Naive thymus-derived CD8-positive, alpha-beta T cell (primary cell): ENCODE measurements at places on chromosomes 3 and 15.

DNA sequence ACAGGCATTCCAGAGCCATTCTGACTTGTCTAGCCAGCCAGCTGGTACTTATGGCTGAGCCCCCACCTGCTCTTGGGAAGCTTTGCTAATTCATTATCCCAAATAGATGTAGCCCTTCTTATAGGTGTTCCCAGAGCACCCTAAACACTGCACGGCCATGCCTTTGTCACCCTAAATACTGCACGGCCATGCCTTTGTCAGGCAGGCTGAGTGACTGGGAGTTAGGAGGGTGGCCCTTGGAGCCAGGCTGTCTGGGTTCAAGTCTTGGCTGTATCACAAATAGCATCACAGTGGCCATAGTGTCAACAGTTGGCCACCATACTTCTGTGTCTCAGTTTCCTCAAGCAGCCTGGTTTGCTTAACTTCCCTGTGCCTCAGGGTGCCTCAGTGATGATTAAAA is 292.3 kb downstream of the ADAMTS17 start:
- DNase-seq, result no peak

DNA sequence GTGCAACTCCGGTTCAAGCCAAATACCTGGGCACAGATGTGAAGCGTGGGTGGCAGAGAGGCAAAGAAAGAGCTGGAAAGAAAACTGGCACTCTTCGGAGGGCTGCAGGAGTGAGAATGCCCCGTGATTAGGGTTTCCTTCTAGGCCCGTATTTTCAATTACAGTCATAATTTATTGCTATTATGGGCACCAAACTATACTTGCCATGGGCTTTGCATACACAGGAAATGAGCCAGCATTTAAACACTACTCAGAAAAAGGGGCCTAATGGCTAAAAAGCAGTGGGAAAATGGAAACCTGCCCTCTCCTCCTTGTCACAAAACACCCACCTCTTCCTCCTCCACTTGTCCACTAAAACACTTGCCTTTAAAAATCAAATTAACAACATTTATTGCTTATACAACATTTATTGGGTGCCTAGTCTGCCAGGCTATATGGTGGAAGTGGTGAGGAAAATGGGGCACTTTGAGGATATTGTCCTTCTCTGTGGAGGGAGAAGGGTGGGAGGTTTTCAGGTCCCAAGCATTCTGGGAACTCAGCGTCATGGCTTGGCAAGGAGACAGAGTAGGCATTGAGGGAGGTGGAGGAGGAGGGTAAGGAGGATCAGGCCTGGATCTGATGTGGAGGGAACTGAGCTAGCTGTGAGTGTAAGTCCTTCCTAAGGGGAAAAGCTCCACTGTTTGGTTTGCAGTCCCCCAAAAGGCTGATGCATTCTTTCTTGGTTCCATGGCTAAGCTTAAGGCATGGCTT is 160.9 kb downstream of the SLCO3A1 start:
- DNase-seq, result no peak

DNA sequence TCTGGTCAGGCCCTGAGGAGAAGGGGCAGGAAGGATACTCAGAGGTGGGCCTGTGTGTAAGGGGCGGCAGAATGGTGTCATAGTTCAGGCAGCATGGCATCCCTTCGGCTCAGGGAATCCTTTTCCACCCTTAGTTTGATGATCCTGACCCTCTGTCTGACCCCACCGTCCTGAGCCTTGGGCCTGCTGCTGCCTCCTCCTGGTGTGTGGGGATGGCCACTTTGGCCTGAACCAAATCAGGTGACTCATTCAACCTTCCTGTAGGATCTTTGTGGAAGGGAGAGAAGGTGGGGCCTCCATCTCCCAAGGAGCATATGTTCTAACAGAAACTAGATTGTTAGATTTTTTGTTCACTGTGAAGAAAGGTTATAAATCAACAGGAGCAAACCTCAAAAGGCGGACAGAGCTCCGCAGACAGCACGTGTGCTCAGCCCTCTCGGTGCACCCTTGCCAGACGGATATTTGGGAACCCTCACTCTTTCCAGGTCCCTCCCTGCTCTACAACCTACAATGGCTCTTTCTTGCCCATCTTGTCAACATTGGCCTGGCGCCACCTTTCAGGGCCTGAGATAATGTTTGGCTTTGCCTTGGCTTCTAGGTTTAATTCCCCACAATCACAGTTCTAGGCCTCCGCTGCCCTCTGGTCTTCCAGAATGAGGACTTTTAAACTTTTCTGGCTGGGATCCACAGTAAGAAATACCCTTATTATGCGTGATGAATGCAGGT is 21.7 kb downstream of the THSD4 start:
- no peak for DNase-seq

GRCh38 chr15:66964791-66965190 is 100.6 kb upstream of the SMAD3 start:
- no peak for DNase-seq

DNA sequence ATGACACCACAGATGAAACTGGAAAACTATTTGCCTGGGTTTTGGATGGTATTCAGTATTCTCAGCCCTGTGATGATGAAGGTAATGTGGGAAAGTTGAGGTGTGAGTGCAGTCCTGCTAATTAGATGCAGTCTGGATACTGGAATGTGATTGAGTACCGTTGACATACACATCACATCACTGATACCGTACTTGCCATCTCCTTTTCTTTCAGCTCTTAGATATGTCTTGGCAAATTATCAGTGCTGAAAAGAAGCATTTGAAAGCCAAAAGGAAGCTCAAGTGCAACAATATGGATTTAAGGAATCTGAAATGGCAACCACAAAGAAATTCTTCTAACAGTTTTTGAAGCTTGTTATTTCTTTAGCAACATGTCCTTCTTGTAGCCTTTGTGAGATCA is 381.4 kb upstream of the TGFBR2 start:
- no peak for DNase-seq

GRCh38 chr3:146503461-146504202 is 34.3 kb upstream of the PLSCR2 start:
- no peak for DNase-seq

GRCh38 chr3:48863122-48863521 is 15.4 kb upstream of the PRKAR2A start:
- no peak for DNase-seq

DNA sequence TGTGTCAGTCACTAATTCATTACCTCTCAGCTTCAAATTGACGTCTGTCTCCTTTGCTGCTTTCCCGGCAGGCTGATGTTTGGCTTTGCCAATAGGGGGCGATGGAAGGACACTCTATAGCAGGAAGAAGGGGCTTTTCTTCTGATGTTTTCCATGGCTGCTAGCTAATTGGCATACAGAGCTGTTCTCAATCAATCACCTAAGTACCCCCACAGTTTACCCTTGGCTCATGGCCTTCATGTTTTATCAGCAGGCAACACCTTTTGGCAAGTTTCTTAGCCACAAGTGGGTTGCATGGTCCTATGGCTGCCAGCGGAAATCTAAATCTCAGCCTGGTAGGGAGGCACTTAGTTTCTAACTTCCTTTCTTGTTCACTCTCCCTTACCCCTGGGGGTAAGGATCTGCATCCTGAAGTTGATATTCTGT is 45.0 kb downstream of the ESYT3 start:
- peak; percentile 6 for DNase-seq

DNA sequence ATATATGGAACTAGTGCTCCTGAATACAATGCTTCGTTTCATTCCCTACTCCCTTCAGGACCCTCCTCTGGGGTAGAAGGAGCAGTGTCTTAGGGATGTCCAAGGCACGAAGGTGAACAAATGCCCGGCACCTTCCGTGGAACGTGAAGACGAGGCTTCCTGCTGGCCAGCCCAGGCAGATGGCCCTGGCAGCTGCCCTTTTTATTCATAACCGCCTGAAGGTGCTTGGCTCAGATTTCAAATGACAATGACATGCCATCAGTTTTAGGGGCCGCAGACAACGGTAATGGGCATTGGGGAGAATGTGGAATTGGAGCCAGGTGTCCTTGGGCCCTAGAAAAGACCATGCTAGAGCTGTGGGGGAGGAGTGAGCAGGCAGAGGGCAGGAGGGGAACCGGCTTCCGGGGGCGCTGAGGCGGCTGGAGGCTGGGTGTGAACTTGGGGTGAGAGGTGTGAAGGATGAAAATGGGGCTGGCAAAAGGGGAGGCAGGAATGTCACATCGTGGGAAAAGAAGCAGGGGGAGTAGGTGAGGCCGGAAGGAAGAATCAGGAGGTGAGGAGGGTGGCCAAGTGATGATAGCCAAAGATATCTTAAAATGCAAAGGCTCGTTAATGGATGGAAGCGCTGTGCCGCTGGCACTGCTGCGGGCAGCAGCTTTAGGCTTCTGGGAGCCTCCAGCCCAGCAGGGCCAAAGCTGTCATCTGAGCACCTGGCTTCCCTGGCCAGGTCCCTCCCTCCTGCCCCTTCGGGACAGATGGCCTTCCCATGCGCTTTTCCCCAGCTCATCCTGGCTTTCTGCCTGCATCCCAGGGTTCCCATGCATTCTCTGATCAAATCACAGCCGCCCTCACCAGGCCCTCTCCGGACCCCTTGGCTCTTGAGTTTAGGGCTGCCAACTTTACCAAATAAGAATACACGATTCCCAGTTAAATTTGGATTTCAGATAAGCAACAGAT is 93.7 kb downstream of the TMEM266 start:
- no peak for DNase-seq

DNA sequence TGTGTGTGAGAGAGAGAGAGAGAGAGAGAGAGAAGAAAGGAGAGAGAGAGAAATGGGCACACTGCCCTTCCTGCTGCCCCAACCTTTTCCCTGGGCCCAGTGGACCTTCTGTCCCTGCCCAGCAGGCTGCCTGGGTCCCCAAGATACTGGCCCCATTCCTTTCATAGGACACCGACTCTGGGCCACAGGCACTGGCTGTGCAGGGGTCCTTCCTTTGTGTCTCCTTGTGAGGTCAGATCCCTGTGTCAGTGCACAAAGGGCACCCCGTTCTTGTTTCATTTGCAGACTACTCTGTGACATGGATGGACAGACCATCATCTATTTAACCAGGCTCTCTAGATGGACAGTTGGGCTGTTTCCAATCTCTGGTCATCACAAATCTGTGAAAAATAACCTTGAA is 21.3 kb upstream of the KLF13 start:
- no peak for DNase-seq

- no peak for DNase-seq
These were observed 36.8 kb upstream of the TRH start for GRCh38 chr3:129937717-129938116.

DNA sequence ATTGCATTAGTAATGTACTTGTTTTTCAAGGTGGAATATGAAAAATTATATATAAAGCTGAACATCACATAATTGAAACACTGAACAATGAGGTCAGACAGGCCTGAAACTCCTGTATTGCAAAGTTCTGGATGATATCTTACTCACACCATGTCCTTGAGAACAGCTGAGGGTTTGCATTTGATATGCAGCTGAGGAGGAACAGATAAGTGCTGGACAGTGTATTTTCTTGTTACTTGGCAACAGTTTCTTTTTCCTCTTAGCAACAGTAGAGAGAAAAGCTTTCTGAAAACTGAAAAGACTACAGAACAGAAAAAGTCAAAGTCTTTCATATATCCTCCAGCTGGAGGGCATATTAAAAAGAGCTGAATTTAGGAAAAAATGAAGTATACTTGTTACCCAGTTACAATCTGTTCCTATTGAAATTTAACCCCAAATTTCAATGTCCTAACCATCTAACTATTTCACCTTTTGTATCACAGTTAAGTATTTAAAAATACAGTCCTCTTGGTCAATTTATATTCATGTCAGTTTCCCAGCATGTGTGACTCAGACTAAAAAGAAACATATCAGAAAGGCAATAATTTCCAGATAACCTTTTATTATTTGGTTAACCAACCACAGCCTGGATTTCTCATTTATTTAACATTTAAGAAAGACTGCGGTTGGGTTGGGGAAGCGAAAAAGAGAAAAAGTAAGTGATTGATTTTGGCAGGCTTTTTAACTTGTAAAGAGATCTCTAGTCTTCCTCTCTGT is 733.0 kb upstream of the DPPA4 start:
- no peak for DNase-seq

GRCh38 chr15:89123181-89123525 is 34.9 kb downstream of the ABHD2 start:
- DNase-seq, result no peak

GRCh38 chr3:17765819-17766472 is 23.5 kb upstream of the TBC1D5 start:
- DNase-seq, result no peak
